Uterine smooth muscle cell (primary cell): ENCODE measurements at places on chromosomes 4 and X. TPM values are rescaled to one million over a fixed set of nuclear protein-coding genes. Genes with fewer than 3 reads are reported as not detected.

Gene FOXR2
- total RNA-seq: not detected in 2 replicates

Gene AKAP14
- not detected in 2 replicates for total RNA-seq

Gene CSN1S1
- not detected in 2 replicates for total RNA-seq

Gene ARHGEF6
- total RNA-seq: 9.4 and 12.5 TPM in 2 replicates

Gene SPANXN4
- total RNA-seq: not detected in 2 replicates

Gene NHSL2
- 1.4 and 1.5 TPM in 2 replicates for total RNA-seq

Gene CENPE
- total RNA-seq: 11.9 and 58.4 TPM in 2 replicates

Gene CTAG1A
- total RNA-seq: not detected in 2 replicates

Gene NR3C2
- total RNA-seq: 0.55 and 1.00 TPM in 2 replicates

Gene HSFX1
- total RNA-seq: 1.00 TPM in 2 replicates

Gene PCDH19
- under 0.01 and 0.12 TPM in 2 replicates for total RNA-seq

Gene CCDC120
- 0.11 and 0.37 TPM in 2 replicates for total RNA-seq

Gene SGMS2
- 96.4 and 118 TPM in 2 replicates for total RNA-seq

Gene AADAT
- total RNA-seq: 4.5 and 4.6 TPM in 2 replicates

Gene ACSL1
- total RNA-seq: 41.8 and 55.5 TPM in 2 replicates

Gene TLR2
- 0.44 and 0.62 TPM in 2 replicates for total RNA-seq

Gene IL2RG
- total RNA-seq: not detected in 2 replicates

Gene FRAS1
- 1.3 and 3.1 TPM in 2 replicates for total RNA-seq

Gene CYBB
- under 0.01 TPM in 1 of 2 replicates, not detected in the other for total RNA-seq

Gene TLR6
- total RNA-seq: 3.0 and 4.4 TPM in 2 replicates

Gene ATP8A1
- total RNA-seq: 1.6 and 6.1 TPM in 2 replicates

Gene HSFX3
- not detected in 2 replicates for total RNA-seq

Gene DCAF8L2
- not detected in 2 replicates for total RNA-seq

Gene CXCL3
- 2.1 and 3.3 TPM in 2 replicates for total RNA-seq

Gene TEX11
- 0.12 TPM in 1 of 2 replicates, not detected in the other for total RNA-seq

Gene HUWE1
- 140 and 149 TPM in 2 replicates for total RNA-seq

Gene AKAP4
- not detected in 2 replicates for total RNA-seq

Gene CT45A5
- not detected in 2 replicates for total RNA-seq

Gene HHIP
- total RNA-seq: 1.4 and 3.7 TPM in 2 replicates

Gene ETDA
- not detected in 2 replicates for total RNA-seq

Gene SMARCA1
- total RNA-seq: 54.9 and 65.7 TPM in 2 replicates

Gene SMR3B
- not detected in 2 replicates for total RNA-seq
